ENCODE measurements at places on chromosomes 1 and 21. TPM values are rescaled to one million over a fixed set of nuclear protein-coding genes. Genes with fewer than 3 reads are reported as not detected.

The SHE gene
- 4.2 TPM for polyA plus RNA-seq

The NBPF10 gene
- 0.37 TPM for polyA plus RNA-seq

The LMX1A gene
- polyA plus RNA-seq, result 0.39 TPM

The COL16A1 gene
- 18.1 TPM for polyA plus RNA-seq

The PTGFR gene
- polyA plus RNA-seq, result not detected

The LEFTY2 gene
- polyA plus RNA-seq, result not detected

The S100A16 gene
- polyA plus RNA-seq, result 122 TPM

The SPOCD1 gene
- 1.1 TPM for polyA plus RNA-seq

The GPA33 gene
- 30.9 TPM for polyA plus RNA-seq

The CLCA4 gene
- 0.27 TPM for polyA plus RNA-seq

All from small intestine (tissue), 16 donors.